GM23248 (cell line): ENCODE measurements at places on chromosomes 3 and 15. TPM values are rescaled to one million over a fixed set of nuclear protein-coding genes. Genes with fewer than 3 reads are reported as not detected.

Gene MKRN3
- 0.13 and 0.76 TPM in 2 replicates for total RNA-seq

Gene NDN
- total RNA-seq: 127 and 133 TPM in 2 replicates

Gene CPNE9
- not detected in 2 replicates for total RNA-seq

Gene BRPF1
- 16.3 and 18.3 TPM in 2 replicates for total RNA-seq

Gene FILIP1L
- total RNA-seq: 45.0 and 48.2 TPM in 2 replicates

Gene TRNT1
- 14.2 and 16.6 TPM in 2 replicates for total RNA-seq

Gene BOC
- total RNA-seq: 16.8 and 18.4 TPM in 2 replicates

Gene FRMD4B
- not detected in 2 replicates for total RNA-seq

Gene MAGEL2
- total RNA-seq: 0.22 TPM in 1 of 2 replicates, not detected in the other

GRCh38 chr3:16686679-16687078, 81.5 kb upstream of the DAZL start:
- H3K27me3 ChIP-seq: no peaks in the 10 kb centered on the region
- H3K36me3 ChIP-seq: no peaks in the 10 kb centered on the region
- no peak for DNase-seq

GRCh38 chr3:159453945-159454344, 534.7 kb upstream of the IL12A start:
- H3K27me3 ChIP-seq: no peaks in the 10 kb centered on the region
- no peaks in the 10 kb centered on the region for H3K36me3 ChIP-seq
- no peak for DNase-seq
- no peak overlapping the region for H3K4me3 ChIP-seq

DNA sequence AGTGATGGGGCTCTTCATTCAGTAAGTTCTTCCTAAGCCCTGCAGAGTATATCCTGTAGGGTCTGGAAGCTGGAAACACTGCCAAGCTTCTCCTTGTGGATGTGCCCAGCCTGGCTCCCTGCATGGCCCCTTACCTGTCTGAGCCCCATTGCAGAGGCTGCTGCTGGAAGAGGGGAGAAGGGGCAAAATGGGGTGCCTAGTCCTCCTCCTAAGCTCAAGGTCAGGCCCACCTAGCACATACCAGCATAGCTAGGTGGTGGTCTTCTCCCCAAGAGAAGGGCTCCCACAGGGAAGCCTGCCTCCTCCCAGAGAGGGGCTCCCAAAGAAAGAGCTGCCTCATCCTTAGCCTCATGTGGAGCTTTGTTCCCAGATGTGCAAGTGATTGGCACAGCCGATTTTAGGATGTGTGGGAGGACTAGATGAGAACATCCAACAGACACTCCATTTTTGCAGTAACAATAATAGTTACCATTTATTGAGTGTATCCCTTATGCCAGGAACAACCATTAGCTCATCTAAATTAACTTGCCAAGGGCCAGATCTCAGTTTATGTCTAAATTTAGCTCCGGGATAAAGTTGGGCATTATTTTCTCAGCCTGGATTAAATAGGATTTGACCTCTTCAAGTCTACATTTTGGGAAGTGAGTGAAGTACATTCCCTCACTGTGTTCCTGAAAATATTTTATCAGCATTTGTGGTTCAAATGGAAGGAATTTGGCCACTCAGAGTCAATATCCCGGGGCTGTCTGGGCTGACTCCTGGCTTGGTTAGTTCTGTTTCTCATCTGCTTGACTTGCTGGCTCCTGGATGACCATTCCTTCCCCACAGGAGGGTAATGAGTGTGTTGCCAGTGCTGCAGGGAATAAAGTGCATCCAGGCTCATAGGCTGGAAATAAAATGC, 291.1 kb upstream of the ROPN1 start:
- H3K36me3 ChIP-seq: no peaks in the 10 kb centered on the region
- H3K27me3 ChIP-seq: no peaks in the 10 kb centered on the region
- H3K4me3 ChIP-seq: no peak overlapping the region
- peaks cover 12% of the 10 kb centered on the region for H3K4me1 ChIP-seq
- H3K27ac ChIP-seq: peak overlapping the region; percentile 46

DNA sequence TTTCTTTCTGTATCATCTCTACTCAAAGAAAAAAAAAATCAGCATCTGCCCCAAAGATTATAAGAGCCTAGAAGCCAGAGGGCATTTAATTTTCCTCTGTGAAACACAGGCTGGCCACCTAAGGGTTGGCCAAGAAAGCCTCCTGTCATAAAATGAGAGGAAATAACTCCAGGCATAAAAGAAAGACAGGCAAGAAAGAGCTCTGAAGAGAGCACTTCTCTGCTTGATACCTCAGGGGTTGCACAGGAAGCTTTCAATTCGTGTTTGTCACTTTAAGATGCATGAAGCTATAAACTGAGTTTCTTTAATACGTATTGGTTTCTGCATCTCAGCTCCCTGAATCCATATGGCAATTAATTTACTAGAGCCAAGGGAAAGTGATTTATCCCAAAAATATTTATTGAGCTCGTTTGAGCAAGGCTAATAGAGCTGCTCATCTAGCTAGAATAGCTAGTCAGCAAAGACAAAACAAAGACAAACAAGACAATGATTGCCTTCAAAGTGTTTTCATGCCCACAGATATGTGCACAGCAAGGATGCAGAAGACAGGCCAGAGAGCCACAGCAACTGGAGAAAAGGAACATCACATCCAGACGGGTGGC, 35.5 kb downstream of the ATP8B4 start:
- no peak overlapping the region for H3K4me3 ChIP-seq
- H3K4me1 ChIP-seq: peaks cover 6% of the 10 kb centered on the region; the same call in 1 of the 2 replicates
- H3K36me3 ChIP-seq: no peaks in the 10 kb centered on the region
- DNase-seq: peak; percentile 25
- no peaks in the 10 kb centered on the region for H3K27me3 ChIP-seq

GRCh38 chr15:31403606-31404005, 77.0 kb downstream of the KLF13 start:
- peaks cover 24% of the 10 kb centered on the region for H3K4me1 ChIP-seq
- H3K4me3 ChIP-seq: no peak overlapping the region
- H3K36me3 ChIP-seq: no peaks in the 10 kb centered on the region
- peak overlapping the region; percentile 69 for H3K27ac ChIP-seq

GRCh38 chr15:60568301-60568742, 89.4 kb upstream of the ICE2 start:
- H3K27me3 ChIP-seq: no peaks in the 10 kb centered on the region
- H3K4me3 ChIP-seq: no peak overlapping the region
- no peak for DNase-seq
- no peaks in the 10 kb centered on the region for H3K36me3 ChIP-seq

GRCh38 chr3:153050978-153051377, 111.0 kb upstream of the RAP2B start:
- no peak for DNase-seq
- no peaks in the 10 kb centered on the region for H3K36me3 ChIP-seq
- no peaks in the 10 kb centered on the region for H3K27me3 ChIP-seq
- H3K4me3 ChIP-seq: no peak overlapping the region; the same call in 1 of the 2 replicates
- H3K27ac ChIP-seq: peak overlapping the region; percentile 81

DNA sequence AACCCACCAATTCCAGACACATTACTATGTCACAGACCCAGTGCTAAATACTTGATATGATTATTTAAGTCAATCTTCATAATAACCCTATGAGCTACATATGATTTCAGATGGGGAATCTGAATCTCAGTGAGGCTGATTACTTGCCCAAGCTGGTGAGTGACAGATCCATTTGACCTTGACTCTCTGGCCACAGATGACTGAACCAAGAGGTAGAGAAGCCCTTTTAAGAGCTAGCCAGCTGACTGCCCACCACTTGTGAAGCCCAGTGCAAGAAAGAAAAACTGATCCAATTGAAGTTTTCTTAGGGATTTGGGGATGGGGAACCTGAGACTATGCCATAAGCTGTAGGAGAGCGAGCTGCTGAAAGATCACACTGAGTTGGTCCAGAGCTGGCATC, 124.7 kb upstream of the SPATA12 start:
- no peak overlapping the region for H3K4me3 ChIP-seq
- H3K27ac ChIP-seq: no peak overlapping the region
- no peaks in the 10 kb centered on the region for H3K36me3 ChIP-seq
- H3K27me3 ChIP-seq: no peaks in the 10 kb centered on the region
- DNase-seq: no peak

- H3K27me3 ChIP-seq: no peaks in the 10 kb centered on the region
- H3K36me3 ChIP-seq: peaks cover 4% of the 10 kb centered on the region; the same call in 1 of the 2 replicates
- peak; percentile 80 for DNase-seq
Measured at GRCh38 chr15:73927476-73928240, 1.4 kb downstream of the LOXL1 start.

DNA sequence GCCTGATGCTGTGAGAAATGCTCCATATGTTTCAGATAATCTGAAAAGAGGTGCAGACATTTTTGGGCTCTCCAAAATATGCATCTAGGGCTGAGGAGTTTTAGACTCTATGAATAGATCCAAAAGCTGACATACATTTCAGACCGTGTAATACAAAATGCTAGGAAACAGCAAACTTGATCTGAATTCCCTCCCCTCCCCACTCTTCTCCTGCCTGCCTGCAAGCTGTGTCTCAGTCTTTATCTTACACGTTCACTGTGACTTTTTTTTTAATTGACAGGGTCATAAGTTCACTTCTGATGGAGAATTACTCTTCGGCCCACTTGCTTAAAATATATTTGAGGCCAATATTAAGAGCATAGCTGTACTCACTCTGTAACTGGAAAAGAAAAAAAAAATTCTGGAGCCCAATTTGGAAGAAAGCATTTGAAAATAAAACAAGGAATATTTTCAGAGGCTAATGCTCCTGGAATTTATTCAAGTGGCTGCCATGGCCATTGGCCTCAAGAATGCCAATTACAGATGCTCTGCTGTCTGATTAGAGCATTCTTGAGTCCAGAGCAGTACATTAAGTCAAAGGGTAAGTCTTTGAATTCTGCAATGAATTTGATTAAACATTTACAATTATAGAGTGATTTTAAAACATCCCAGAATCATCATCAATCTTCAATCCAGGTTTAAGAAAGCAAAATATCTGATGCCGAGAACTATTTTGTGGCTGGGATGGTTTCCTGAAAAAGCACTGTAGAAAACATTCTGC, 146.2 kb upstream of the SEMA6D start:
- no peak overlapping the region for H3K27ac ChIP-seq
- peaks cover 5% of the 10 kb centered on the region; the same call in 1 of the 2 replicates for H3K4me1 ChIP-seq
- H3K36me3 ChIP-seq: no peaks in the 10 kb centered on the region
- no peak overlapping the region for H3K4me3 ChIP-seq
- no peaks in the 10 kb centered on the region for H3K27me3 ChIP-seq
- no peak for DNase-seq

DNA sequence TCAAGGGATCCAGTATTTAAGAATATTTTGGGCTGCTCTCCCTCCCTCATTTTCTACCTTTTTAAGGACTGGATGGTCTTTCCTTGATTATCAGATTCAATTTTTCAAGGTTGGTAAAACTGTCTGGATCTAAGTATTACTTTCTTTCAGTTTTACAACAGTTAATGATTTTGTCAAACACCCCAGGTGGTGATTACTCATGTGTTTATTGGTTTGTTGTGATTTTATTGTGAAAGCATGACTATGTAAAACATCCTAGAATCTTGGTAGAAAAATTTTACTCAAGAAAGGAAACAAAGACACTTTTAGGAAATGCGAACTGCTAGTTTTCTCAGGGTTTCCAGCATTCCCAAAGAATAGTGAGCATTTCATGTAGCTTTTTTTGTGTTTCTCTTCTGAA, 7.3 kb downstream of the GTF2E1 start:
- H3K27ac ChIP-seq: no peak overlapping the region
- no peaks in the 10 kb centered on the region for H3K27me3 ChIP-seq
- no peak overlapping the region for H3K4me3 ChIP-seq
- 0 out of 2 replicates have a peak, but pooled peaks cover 10% of the 10 kb centered on the region for H3K36me3 ChIP-seq
- DNase-seq: no peak

- no peak overlapping the region for H3K4me3 ChIP-seq
- 0 out of 2 replicates have a peak, but pooled peaks cover 3% of the 10 kb centered on the region for H3K27me3 ChIP-seq
- DNase-seq: no peak
- peaks cover 11% of the 10 kb centered on the region for H3K4me1 ChIP-seq
- no peak overlapping the region for H3K27ac ChIP-seq
Measured at GRCh38 chr3:140427786-140428185, 250.1 kb upstream of the TRIM42 start.
